ENCODE measurements at places on chromosomes 7 and 10.

DNA sequence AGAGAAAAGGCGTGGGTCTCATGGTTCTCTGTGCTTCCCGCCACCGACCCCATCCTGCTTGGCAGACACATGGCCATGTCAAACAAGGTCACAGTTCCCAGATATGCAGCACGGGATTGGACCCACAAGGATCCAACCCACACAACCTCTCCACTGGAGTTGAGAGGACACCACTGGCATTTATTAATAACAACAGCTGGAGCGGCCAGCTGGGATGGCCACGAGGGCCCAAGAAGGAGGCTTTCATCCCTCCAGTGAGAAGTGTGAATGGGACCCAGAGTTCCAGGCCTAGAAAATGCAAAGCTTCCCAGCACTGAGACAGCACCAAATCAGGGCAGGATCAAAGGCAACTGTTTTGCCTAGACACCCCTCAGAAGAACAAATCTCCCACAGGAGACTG lies 31.5 kb downstream of the FGFR2 start:
- no peak for DNase-seq

GRCh38 chr7:44153948-44154335 lies 12.8 kb upstream of the MYL7 start:
- DNase-seq, result no peak

GRCh38 chr7:132065193-132065988 lies 509.0 kb upstream of the PODXL start:
- DNase-seq, result no peak

- no peak for DNase-seq
These were observed 316.7 kb upstream of the NPSR1 start for GRCh38 chr7:34341326-34341725.

DNA sequence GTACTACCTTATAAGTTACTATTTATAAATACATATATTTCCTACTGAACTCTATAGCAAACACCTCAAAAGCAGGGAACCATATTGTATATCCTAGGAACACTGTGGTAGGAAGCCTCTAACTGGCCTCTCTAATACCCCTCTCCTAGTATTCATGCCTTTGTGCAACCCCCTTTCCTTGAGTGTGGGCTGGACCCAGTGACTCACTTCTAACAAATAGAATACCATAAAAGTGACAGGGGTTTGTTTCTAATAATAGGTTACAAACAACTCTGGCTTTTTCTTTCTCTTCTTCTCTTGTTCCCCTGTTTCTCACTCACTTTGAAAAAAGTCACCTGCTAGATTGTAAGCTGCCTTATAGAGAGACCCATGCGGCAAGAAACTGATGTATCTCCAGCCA lies 51.6 kb upstream of the MACC1 start:
- no peak for DNase-seq

DNA sequence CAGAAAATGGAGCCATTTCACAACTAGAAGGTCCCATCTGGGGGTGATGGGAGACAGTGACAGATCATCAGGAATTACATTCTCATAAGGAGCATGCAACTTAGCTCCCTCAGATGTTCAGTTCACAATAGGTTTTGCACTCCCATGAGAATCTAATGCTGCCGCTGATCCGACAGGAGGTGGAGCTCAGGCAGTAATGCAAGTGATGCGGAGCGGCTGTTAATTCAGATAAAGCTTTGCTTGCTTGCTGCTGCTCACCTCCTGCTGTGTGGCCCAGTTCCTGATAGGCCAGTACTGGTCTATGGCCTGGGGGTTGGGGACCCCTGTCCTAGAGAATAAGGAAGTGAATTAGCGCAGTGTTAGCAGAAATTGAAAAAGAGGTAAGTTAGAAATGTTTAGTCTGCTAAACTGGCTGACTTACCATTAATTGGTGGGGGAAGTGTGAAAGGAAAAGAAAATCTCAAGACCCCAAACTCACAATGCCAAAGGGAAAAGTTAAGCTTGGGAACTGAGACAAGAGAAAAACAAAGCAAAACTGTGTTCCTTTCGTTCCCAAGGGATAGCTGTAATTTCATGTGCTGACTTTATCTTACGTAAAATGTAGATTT lies 76.4 kb downstream of the LYZL2 start:
- DNase-seq, result no peak

GRCh38 chr10:50990568-50991455 lies 83.5 kb upstream of the PRKG1 start:
- no peak for DNase-seq

DNA sequence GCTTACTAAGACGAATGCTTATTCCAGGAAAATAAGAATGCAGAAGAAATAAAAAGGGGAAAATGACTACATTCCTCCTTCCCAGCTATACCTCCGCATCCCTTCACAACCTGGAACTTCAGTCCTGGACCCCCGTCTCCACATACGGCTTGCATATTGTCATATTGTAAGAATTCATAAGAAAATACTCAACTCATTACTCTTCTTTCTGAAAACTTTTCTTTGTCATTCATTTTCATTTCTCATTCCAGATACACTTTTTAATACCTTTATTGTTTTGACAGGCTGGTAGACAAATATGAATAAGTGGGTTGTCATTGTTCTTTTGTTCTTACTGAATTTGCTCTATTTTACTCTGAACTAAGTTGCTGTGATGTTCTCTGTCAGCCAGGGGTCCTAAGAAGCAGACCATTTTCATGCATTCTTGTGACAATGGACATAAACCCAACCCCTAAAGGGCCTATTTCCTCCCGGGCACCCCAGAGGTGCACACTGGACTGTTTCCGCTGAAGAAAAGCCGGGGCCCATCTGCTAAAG lies 23.3 kb upstream of the SFTPA2 start:
- DNase-seq, result no peak

DNA sequence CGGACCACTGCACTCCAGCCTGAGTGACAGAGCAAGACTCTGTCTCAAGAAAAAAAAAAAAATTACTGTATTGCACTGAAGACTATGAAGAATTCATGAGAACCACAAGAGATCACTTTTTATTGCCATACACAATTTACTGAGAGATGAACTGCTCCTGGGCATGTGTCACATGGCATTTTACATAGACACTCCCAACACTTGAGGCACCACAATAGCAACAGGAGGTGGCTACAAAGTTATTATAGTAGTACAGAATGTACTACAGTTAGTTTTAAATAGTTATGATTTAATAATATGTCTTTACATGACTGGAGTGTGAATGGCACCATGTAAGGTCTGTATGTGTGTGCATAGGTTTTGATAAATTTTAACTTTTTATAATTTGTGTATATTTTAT lies 70.6 kb downstream of the KMT2E start:
- no peak for DNase-seq

DNA sequence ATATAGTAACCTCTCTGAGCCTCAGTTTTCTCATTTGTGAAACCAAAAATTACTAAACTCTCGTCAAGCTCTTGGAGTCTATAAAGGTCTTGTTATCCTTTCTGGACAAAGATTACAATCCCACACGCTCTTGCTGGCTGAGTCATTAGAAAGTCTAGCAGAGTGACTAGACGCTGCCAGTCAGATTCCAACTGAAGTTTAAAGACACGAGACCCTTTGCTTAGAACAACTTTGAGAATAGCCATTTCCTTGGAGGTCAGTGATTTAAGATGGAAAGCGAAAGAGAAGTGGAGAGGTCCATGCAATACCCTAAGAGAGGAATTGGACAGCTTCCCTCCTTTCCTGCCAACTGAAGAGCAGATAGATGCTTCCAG lies 119.5 kb downstream of the APBB1IP start:
- DNase-seq, result no peak

GRCh38 chr10:969473-970150 lies 18.6 kb upstream of the GTPBP4 start:
- no peak for DNase-seq

DNA sequence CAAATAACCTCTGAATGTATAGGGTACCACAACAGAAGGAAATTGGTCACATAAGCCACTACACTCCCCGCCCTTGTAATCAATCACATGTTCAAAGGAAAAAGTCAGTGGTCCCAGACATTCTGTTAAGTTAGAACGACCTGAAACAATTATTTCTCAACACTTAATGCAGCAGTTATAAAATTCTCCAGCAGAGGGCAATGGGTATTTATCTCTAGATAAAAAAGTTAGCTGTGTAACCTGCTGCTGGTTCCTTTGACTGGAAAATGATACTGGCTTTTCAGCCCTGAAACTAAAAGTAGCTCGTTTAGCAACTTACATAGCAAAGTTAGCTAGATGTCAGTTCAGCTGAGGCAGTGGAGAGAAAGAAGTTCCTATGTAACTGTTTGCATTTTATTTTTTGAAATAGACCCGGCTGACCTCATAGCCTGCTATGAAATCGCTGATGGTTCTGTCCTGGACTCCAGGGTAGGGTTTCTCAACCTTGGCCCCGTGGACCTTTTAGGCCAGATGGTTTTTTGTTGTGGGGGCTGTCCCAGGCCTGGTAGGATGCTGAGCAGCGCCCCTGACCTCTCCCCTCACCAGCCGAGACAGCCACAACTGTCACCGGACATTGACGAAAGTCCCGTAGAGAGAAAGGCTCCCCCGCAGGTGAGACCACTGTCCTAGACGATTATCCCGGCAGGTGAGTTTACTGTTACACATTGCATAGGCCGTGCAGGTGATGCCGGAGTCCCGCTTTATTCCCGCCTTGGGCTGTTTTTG lies 40.2 kb upstream of the PROSER2 start:
- DNase-seq, result no peak

- no peak for DNase-seq
These were observed 34.8 kb upstream of the NUB1 start for GRCh38 chr7:151306860-151307259.

GRCh38 chr7:55472928-55473725 lies 99.2 kb downstream of the VOPP1 start:
- no peak for DNase-seq

DNA sequence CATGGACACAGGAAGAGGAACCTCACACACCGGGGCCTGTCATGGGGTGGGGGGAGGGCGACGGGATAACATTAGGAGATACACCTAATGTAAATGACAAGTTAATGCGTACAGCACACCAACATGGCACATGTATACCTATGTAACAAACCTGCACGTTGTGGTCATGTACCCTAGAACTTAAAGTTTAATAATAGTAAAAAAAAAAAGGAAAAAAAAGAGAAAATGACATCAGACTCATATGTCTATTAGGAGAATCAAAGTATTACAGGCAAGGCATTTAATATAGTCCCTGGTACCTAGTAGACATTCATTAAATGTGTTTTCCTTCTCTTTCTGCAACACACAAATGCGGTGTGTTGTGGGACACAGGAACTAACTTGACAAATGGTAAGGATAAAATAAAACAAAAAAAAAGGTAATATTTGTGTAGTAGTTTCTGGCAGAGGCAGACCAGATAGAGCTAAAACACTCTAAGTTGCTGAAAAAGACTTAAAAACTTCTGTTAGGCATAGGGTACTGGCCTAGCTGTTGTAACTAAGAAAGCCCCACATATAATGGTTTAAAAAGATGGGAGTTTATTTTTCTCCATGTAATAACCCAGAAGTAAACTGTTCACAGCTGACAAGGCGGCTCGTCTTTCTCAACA lies 68.8 kb downstream of the NAMPT start:
- no peak for DNase-seq

DNA sequence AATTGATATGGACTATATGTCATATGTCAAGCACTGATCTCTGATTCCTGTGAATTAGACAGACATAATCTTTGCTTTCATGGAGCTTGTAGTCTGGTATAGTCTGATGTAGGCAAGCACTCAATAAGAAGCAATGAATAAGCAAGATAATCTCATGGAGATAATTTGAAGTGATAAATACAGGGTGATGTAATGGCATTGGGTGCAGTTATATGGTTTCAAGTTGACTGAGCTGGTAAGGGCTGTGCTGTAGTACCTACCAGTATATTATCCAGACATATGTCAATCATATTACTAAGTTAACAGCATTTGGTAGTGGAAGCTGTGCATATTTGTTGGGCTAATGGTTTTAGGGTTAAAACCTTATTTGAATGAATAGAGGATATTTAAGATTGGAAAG lies 117.5 kb upstream of the PRPS1L1 start:
- DNase-seq, result no peak

DNA sequence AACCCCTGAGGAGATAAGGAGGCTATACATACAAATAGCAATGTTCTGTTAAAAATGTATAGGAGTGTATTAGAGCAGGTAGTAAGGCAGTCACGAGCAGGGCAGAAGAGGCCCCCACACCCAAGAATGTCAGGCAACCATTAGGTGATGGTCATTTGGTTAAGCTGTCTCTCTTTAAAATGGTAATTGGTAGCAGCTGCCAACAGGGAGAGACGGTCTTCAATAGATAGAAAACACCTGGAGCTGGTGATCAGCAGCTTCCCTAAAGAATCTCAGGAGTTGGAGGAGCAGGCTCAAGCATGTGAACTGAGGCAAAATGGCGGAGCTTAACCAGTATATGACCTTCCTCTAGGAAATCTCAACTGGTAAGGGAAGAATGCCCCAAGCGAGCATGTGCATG lies 26.4 kb upstream of the HTR5A start:
- no peak for DNase-seq

DNA sequence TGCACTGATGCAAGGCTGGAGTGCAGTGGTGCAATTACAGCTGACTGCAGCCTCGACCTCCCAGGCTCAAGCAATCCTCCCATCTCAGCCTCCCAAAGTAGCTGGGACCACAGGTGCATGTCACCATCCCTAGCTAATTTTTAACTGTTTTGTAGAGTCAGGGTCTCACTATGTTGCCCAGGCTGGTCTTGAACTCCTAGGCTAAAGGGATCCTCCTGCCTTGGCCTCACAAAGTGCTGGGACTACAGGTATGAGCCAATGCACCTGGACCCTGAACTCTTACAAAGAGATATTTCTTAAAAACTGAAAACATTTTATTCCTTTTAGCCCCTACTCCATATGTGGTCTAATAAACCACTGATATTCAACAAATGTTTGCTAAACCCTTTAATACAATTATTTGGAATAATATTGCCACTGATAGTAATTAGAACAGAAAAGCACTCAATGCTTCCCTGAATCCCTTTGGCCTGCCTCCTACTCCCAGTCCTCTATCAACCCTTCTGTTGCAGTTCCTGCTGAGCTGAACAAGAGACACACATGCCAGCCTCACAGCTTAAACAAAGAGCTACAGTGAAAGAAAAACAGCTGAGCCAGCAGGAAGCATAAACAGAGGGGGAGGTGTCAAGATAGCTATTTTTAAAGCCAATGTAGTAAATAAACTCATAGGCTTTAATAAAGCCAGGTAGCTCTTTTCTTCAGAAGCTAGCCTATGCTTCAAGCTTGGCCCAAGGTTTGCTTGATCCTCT lies 7.0 kb upstream of the GNAI1 start:
- DNase-seq, result no peak

GRCh38 chr7:135385209-135385608 lies 124.7 kb downstream of the CNOT4 start:
- no peak for DNase-seq

GRCh38 chr10:102024799-102025198 lies 31.2 kb downstream of the ARMH3 start:
- no peak for DNase-seq

GRCh38 chr7:1255080-1255816 lies 22.6 kb downstream of the UNCX start:
- DNase-seq, result no peak

GRCh38 chr7:121576148-121576917 lies 180.2 kb upstream of the FAM3C start:
- no peak for DNase-seq
